Chondrocyte (in vitro differentiated cells): ENCODE measurements at places on chromosomes 2 and 18.
A peak's percentile ranks its signal among the peaks of the same experiment; 100 is the strongest.

- no peak for DNase-seq
These were observed 21.1 kb downstream of the CPS1 start for GRCh38 chr2:210577263-210578071.

DNA sequence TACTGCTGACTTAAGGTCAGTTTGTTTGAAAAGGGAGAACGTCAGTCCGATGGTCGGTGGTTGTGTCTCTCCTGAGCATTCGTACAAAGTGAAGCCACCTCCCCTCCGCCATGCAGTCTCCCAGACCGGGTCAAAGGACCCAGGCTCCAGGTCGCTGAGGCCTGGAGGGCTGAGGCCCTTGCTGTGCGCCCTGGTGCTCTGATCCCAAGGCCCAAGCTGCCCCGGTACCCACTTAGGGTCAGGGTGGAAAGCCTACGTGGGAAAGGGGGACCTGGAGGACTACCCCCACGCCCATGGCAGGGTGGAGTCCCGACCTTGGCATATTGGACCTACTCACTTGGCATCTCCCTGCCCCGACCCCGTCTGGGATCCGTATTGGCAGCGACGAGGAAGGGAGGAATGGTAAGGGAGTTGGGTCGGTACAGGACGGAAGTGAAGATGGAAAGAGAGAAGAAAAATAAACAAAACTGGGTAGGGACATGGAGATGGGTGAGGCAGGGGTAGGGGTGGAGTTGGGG, 8.0 kb upstream of the SIX3 start:
- no peak for DNase-seq

DNA sequence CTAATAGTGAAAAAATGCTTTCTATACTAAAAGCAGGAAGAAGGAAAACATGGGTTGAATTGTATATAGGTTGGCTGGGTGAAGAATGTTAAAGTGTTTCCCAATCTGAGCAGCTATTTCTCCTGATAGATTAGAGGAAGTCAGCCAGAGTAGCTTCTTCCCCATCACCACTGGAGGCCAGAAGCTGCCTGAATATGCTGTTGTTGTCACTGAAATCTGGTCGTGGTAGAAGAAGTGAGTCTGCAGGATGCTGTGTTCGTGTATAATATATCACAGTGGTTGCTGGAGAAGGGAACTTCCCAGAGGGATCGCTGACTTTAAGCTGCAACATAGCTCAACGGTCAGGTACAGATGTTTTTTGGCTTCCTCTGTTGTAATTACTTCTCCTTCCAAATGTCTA, 247.5 kb upstream of the LRATD1 start:
- DNase-seq = no peak

DNA sequence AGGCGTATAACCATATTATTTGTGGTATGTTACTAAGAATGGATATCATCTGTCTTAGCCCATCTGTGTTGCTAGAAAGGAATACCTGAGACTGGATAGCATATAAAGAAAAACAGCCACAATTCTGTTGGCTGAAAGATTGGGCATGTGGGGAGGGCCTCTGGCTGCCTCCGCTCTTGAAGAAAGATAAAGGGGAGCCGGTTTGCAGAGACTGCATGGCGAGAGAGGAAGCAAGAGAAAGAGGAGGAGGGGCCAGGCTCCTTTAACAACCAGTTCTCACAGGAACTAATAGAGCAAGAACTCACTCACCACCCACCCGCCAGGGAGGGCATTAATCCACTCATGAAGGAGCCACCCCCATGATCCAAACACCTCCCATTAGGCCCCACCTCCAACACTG, 29.2 kb upstream of the UXS1 start:
- no peak for DNase-seq

DNA sequence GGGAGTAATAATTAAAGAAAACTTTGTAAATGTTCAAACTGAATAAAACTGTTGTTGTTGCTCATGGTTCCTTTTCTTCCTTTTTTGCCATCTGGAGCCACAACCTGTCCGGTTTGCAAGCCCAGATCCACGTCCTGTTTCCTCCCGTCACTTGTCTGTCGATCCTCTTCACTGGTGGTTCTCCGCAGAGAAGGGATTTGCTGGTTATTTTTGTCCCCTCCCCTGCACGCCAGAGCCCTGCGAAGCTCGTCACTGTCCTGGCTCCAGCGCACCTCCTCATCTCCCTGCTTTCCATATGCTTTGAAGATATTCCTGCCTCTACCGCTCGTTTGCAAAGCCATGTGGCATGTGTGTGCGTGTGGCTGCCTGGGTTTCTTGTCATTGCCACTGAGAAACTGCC, 461.4 kb downstream of the RNF144A start:
- DNase-seq = no peak

DNA sequence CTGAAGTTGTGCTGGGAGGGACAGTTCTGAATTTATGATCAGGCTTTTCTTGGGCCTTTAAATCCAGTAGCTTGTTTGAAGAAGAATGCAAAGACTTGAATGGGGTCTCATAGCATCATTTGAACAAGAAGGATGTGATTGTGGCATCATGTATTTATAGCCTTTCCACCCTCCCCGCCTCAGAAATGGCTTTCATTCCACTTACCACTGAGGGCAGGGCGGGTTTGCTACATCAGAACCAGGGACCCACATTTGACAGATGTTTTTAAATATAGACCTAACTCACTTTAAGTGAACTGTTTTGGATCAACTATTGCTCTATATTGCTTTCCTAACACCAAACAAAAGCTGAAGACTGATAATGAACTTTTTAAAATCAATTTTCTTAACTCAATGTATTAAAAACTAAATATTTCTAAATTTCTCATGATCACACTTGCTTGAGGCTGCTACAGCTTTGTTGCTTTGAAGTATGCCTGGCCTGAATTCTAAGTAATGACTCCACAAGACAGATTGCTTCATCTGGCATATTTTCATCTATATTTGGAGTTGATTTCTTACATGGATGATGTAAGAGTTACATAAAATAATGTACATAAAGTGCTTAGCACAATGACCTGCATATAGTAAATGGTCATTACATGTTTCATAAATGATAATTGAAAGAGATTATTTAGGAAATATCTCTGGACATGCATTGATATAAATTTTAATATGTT, 1552.9 kb upstream of the SLC39A10 start:
- DNase-seq = no peak

DNA sequence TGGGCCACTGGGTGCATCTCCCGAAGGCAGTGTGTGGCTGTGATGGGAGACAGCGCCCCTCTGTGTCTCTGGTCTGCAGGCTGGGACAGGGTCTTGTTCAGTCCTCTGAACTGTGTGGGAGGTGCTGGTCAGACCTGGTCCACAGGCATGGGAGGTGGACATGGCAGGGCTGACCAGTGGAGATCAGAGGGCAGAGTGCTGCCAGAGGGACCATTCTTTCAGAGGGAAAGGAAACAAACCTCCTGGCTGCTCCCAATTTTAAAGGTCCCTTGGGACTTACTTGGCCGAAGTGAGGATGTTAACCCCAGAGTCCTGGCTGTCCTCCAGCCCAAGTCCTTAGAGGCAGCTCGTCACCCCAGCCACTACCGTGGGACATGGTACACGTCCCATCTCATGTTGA, 4.0 kb downstream of the CAPN13 start:
- DNase-seq = no peak

GRCh38 chr2:71615767-71616730, 162.7 kb downstream of the DYSF start:
- no peak for DNase-seq

GRCh38 chr18:5057386-5058348, 139.4 kb downstream of the AKAIN1 start:
- DNase-seq = no peak

DNA sequence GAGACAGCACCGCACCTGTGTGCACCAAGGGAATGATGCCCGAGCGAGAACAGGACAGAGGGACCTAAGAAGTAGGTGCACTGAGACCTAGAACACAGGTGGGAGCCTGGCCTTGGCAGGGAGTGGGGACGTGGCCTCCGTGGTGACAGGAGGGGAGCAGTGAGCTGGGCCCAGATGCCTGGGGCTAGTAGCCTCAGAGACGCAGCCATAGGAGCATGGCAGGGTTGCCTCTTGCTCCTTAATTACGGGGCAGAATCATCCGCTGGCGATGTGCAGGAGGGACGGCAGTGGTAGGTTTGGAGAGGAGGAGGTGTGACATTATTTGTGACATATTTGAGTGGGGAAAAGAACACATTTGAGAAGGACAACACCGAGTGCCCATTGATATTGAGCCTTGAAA, 57.0 kb upstream of the HPCAL1 start:
- DNase-seq = peak; percentile 62

GRCh38 chr2:75666911-75667310, 20.3 kb downstream of the MRPL19 start:
- DNase-seq = no peak

- no peak for DNase-seq
These were observed 3.2 kb downstream of the HOXD9 start for GRCh38 chr2:176125772-176126054.

GRCh38 chr2:239149501-239149900, 251.3 kb downstream of the HDAC4 start:
- DNase-seq = no peak

- DNase-seq = no peak
These were observed 32.8 kb downstream of the MYOM1 start for GRCh38 chr18:3186678-3187658.

DNA sequence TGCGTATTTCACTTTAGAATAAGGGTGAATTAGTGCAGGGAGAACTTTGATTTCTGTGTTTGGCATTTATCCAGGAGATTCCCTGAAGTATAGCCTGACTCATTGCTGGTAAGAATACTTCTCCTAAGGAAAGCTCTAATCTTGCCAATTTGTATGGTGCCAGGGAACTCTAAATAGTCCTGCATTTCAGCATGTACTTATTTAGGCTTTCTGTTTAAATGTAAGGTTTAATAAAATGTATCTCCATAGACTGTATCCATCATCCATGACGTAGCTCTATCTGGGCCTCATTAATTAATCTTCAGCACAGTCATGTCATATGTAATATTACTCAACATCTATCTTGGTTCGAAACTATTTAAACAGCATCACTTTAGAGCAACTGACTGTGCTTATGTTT, 127.7 kb downstream of the DOK6 start:
- DNase-seq = no peak

DNA sequence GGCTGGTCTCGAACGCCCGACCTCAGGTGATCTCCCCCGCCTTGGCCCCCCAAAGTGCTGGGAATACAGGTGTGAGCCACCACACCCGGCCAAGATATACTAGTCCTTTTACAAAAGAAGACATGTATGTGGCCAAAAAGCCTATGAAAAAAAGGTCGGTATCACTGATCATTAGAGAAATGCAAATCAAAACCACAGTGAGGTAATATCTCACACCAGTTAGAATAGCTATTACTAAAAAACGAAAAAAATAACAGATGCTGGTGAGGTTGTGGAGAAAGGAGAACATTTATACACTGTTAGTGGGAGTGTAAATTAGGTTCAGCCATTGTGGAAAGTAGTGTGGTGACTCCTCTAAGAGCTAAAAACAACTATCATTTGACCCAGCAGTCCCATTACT, 26.4 kb downstream of the KLHL23 start:
- DNase-seq = no peak

- DNase-seq = no peak
These were observed 264.5 kb upstream of the LRP1B start for GRCh38 chr2:142395291-142395690.

GRCh38 chr2:113705982-113706523, 50.4 kb downstream of the SLC35F5 start:
- DNase-seq = no peak

GRCh38 chr2:212477571-212477970, 61.0 kb downstream of the ERBB4 start:
- DNase-seq = no peak

DNA sequence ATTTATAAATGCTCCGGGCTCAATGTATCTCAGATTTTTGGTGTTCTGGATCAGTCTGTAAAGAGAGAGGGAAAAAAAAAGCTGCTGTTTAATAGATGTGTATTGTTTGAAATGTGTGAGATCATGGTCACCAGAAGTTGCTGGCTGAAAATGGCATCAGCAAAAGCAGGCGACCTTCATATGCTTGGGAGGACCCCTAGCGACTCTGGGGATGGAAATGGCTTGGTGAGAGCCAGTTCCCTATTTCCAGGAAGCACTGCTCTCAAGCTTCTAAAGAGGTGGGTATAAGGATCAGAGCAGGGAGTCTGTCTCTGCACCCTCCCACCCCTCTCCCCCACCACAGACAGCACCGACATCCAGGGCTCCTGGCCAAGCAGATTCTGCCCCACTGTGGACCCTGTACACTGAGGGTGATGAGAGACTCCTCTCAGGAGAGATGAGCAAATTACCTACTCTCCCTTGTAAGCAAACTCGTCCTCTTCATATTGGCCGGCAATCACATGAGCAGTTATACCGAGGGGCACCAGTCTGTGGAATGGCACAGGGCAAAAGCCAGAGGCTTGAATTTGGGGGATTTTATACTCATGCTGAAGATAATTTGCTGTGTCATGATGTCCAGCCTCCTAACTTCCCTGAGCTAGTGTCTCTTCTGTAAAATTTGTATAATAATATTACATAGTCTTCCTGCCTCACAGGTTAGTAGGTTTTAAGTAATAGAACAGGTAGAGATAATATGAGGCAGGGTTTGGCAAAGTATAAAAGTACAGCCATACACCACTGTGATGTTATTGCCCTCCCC, 29.6 kb downstream of the LHCGR start:
- no peak for DNase-seq

- no peak for DNase-seq
These were observed 166.0 kb downstream of the NCK2 start for GRCh38 chr2:105910497-105911238.

- DNase-seq = no peak
These were observed 78.3 kb downstream of the RNF144A start for GRCh38 chr2:6995391-6996097.

GRCh38 chr2:56217106-56217505, 33.3 kb downstream of the CCDC85A start:
- DNase-seq = no peak
